ENCODE measurements at places on chromosomes 6 and 20.

GRCh38 chr20:43375591-43375990, 82.1 kb upstream of the SRSF6 start:
- no peak for DNase-seq

DNA sequence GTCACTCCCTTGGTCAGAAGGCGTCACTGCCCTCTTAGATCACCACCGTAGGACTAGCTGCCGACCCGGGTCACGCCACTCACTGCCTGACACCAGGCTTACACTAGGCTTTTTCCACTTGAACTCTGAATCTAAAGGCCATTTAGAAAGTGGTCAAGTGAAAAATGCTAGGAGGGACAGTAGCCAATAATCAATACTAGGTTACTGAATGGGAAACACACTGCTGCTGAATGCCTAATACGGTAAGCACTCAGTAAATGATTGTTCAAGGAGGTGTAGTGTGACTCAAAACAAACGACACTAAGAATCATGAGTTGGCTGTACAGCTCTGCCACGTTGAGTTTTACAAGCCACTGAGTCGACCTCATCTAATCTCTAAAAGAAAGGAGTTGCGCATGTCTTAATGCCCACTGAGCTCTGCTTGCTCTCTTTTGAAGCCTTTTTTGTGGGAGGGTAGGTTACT, 760 bp upstream of the IBTK start:
- DNase-seq: no peak

DNA sequence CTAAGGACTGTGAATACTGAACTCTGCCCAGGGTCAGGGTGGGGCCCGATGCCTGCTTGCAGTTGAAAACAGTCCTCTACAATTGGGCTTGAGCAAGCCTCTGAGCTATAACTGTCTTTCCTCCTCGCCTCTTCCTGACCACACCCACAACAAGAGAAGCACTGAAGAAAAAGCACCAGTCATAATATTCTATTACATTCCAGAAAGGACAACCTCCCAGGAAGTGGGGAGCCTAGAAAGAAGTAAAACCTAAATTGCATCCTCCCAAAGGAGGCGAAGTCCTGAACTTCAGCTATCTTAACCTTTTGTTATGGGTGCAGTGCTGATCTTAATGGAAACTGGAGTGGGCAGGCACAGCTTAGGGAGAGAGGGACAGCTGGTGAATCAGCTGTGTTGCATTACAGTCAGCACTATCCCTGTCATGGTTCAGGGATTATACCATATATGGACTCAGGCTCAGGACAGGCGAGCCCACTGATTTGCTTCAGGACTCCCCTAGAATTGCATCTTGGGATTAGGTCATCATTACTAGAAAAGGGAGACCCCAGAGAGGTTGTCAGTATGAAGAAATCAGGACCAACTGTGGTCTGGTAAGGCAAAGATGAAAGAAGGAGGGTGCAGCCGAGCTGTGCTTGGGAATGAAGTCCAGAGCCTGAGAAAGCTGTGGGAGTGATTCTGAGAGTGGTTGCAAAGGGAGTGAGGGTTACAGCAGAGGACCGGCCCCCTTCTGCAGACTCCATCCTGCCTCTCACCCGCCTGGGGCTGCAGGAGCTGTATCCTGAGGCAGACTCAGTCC, 18.3 kb upstream of the TRAM2 start:
- DNase-seq: peak; percentile 61

DNA sequence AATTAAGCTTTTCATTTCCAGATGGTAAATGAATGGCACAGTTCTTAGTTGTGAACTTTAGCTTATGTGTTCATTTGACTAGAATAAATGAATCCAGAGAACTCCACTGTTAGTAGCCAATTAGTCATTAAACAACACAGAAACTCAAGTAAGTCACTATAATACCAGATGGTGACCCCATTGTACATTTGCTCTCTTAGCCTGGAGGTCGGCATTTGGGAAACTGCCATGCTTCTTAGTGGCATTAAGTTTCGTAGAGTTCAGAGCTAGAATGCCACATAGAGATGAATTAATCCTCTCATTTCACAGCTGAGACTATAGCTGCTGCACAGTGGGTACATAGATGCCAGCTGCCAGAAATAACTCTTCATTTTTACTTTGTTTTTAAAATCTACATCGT, 10.8 kb upstream of the DTNBP1 start:
- no peak for DNase-seq

DNA sequence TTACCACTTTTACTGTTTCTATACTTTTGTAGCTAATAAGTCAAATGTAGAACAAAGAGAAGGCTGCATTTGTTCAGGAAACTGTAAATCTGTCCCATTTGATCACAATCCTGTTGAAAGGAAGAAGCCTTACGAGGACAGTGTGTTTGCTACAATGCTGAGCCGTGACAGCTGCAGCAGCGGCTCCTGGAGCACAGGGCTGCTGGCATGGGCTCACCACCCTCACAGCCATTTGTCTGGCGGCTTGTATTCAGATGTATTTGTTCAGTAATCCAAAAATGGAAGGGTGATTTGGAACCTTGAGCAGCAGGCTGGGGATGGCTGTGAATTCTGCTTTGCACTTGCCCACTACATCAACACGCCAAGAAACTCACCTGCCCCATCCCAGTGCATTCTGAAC, 5.7 kb downstream of the TUBB2A start:
- DNase-seq: no peak

DNA sequence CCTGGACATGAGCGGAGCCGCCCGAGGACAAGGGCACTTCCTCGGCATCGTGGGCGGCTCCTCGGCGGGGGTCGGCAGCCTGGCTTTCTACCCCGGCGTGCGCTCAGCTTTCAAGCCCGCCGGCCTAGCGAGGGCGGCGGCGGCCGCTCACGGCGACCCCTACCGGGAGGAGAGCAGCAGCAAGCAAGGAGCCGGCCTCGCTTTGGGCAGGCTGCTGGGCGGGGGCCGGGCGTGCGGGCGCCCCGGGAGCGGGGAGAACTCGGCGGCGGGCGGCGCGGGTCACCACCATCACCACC, 6.7 kb downstream of the PRDM13 start:
- no peak for DNase-seq

GRCh38 chr6:24719125-24719971, at the start of gene C6orf62:
TSS of gene C6orf62 (minus strand) at chr6:24719154. CDS start at chr6:24718668, 486 bp downstream.
- no peak for DNase-seq

DNA sequence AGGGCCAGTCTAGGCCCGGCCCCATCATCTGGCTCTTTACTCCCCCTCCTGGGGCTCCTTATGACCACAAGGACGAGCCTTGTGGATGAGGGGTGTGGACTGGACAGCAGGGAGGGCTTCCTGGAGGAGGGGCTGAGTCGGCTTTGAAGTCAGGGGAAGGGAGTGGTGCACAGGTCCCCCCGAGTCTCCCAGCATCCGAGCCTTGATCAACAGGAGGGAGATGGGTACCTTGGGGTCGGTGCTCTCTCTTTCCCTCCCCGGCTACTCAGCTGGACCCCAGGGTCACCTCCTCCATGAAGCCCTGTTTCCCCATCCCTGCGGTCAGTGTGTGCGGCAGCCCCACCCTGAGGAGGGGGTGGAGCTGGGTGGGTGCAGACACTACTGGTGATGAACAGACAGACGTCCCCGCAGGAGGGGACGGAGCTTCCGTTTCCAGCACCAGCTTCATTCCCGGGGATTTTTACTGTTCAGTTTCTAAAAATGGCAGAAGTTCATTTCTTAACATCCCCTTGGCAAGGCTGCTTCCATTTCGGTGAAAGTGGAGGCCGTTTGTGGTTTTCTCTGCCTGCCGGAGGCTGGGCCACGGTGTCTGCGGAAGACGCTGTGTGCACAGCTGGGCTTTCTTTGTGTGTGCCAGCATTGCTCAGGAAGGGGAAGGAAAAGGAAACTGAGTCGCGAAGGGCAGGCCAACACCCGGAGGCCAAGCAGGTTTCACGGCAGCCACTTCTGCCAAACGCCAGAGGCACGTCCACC, 19.6 kb downstream of the NTSR1 start:
- no peak for DNase-seq

- no peak for DNase-seq
Observed at GRCh38 chr6:32375739-32376529, 4.2 kb upstream of the TSBP1 start.

DNA sequence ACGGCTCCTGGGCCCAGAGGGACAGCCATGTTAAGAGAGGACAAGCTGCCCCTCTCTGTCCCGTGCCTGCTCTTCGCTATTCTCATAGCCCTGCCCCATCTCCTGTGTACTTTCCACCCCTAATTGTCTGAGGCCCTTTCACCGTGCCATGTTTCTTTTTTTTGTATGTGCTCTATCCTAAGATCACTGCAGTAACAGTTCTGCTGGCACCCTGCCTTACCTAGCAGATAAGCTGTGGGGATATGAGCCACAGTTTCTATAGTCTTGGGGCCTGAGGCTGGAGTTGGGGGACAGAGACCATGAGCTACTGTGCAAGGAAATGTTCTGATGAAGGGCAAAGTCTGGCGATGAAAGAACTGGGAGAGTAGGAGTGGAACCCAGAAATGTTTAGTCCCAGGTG, 269.5 kb upstream of the CITED2 start:
- DNase-seq: no peak

GRCh38 chr6:34664256-34664971, 32.2 kb downstream of the ILRUN start:
- no peak for DNase-seq

- DNase-seq: no peak
Observed at GRCh38 chr20:5973172-5973571, 22.7 kb downstream of the MCM8 start.

DNA sequence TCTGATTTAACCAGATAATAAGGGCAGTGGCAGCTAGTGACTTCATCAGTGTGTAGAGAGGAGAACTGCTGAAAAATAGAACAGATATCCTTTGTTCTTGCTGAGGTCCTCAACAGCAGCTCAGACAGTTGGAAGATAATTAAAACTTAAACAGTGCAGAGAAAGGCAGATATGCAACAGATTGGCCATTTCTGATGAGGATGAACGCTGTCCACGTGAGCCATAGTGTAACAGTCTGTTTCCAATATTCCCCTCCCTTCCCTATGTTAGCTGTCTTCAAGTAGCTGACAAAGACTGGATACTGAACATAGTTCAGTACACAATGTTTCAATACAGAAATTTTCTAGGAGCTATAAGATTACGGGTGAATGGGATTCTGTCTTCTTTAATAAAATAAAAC, 291.4 kb downstream of the BTBD9 start:
- DNase-seq: no peak
